ENCODE measurements at places on chromosomes 13 and 19. TPM values are rescaled to one million over a fixed set of nuclear protein-coding genes. Genes with fewer than 3 reads are reported as not detected.

Gene LYPD5
- total RNA-seq, result 0.17 TPM

Gene ANGPTL8
- not detected for total RNA-seq

Gene KLK12
- not detected for total RNA-seq

Gene CABP5
- not detected for total RNA-seq

Gene MED16
- total RNA-seq, result 40.5 TPM

Gene RDH8
- not detected for total RNA-seq

Gene SLC25A42
- 4.5 TPM for total RNA-seq

Gene TTC9B
- not detected for total RNA-seq

Gene MEIS3
- 0.37 TPM for total RNA-seq

Gene GRIN3B
- total RNA-seq, result 0.28 TPM

Gene SYT5
- total RNA-seq, result not detected

Gene ZNF525
- total RNA-seq, result 11.9 TPM

Gene IER2
- total RNA-seq, result 25.5 TPM
